ENCODE measurements at places on chromosomes 2 and 18.

DNA sequence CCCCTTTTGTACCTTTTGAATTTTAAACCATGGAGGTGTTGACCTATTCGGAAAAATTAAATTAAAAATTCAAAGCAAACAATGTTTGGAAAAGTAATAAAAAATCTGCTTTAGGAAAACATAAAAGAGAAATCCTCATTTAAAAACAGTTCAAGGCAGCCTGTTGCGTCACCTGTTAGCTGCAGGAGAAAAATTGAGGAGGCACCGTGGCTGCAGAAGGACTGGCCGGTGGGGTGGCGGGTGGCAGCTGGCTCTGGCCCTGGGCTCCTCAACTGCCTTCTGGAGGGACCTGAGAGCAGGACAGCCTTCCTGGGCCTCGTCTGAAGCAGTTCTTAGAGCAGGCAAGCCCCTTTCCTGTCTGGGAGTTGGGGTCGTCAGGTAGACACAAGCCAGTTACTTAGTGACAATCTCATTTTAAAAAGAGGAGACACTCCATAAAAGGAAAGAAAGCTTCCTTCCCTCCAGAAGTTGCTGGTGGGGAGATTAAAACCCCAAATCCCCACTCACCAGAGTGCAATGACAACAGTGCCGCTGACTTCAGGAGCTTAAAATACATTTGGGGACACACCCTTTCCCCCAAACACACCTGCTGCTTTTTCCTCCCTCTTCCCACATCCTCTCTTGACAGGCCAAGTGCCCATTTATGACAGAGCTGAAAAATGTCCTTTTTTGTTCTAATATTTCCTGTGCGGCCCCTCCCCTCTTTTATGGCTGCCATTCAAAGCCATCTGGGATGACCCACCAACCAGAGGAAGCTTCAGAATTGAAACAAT, 9.7 kb downstream of the ZBTB7C start:
- no peak for DNase-seq

DNA sequence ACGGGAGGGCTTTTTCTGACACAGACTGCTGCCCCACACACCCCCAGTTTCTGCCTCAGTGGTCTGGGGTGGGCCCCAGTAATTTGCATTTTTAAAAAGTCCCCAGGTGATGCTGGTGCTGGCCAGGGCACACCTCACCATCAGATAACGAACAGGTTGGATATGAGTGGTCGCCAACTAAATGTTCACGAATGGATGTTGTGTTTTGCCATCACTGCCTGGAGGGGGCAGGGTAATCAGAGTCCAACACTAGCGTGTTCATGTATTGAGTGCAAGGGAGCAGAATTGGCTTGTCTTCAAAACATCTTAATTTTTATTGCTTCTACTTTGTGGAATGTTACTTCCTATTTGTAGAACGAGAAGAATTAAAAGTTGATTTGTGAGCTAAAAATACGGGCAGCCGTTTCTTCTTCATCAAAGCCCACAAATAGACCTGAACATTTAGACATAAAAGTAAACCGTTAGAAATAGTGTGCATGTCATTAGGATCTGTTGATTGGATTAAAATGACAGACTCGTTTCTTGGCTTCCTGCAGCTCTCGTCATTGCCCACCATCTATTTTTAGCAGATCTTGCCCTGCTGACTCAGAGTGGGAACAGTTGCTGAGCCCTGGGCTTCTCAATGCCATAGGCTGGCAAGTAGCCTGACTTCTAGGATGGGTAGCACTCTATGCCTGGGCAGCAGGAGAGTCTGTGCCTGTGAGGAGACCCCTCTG, 45.2 kb downstream of the NCK2 start:
- peak; percentile 57 for DNase-seq

- no peak for DNase-seq
These were observed 25.4 kb upstream of the ST3GAL5 start for GRCh38 chr2:85913884-85914881.

GRCh38 chr2:36480028-36480427, 117.9 kb downstream of the FEZ2 start:
- DNase-seq, result no peak

- DNase-seq, result no peak
These were observed 93.5 kb upstream of the OTOS start for GRCh38 chr2:240233885-240234502.

- DNase-seq, result no peak
These were observed 100.8 kb upstream of the ZSWIM2 start for GRCh38 chr2:186949726-186950256.

GRCh38 chr2:181471226-181471625, 14.0 kb downstream of the ITGA4 start:
- no peak for DNase-seq

DNA sequence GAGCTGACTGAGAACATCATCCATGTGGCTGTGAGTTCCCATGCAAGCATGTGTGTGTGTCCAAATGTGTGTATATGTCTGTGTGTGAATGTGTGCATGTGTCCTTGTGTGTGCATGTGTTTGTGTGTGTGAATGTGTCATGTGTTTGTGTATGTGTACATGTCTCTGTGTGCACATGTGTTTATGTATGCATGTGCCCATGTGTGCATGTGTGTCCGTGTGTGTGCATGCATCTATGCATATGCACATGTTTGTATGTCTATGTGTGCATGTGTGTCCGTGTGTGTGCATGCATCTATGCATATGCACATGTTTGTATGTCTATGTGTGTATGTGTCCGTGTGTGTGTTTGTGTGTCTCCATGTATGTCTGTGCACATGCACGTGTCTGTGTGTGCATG, 99.7 kb downstream of the LBH start:
- no peak for DNase-seq

- DNase-seq, result no peak
These were observed 60.9 kb downstream of the ARL4C start for GRCh38 chr2:234435836-234436481.

DNA sequence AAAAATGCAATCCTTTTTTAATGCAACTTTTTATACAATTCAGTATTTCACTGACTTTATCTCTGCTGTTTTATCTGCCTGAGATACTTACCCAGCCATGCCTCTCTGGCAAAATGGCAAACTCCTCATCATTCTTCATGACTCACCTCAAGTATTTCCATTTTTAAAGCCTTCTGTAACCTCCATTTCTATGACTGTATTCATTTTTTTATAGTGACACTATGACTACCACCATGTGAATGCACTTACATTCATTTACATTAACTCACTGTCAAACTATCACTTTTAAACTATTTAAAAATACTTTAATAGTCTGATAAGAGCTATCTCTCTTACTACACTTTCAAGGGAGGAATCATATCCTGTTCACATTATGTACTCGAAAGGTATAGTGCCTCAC, 99.4 kb upstream of the SCN7A start:
- DNase-seq, result no peak

DNA sequence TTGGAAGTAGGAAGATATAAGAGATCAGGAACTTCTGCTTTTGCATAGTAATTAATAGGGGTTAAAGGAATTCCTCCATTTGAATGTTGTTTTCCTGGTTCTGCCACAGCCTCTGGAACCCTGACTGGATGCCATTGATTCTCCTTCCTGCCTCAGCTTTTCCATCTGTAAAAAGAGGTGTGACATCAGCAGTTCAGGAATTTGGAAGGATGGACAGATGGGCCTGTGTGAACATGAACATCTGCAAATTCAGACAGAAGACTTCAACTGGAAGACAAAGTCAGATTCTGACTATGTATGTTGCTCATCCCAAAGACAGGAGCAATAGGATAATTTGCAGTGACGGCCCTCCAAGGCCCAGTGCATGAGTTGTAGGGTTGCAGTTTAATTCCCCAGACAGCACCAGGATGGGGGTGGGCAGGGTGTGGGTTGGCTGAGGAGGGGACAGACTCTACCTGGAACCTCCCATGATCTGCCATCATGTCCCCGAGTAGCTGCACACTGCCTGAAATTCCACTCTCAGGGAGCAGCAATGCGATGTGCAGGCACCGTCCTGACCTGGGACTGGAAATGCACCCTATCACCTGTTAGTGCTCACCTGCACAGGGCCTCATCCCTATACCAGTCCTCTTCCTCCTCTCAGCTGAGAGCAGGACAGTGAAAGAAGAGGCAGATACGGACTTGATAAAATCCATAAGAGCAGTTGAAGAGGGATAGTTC, 98.9 kb upstream of the EPAS1 start:
- DNase-seq, result no peak

DNA sequence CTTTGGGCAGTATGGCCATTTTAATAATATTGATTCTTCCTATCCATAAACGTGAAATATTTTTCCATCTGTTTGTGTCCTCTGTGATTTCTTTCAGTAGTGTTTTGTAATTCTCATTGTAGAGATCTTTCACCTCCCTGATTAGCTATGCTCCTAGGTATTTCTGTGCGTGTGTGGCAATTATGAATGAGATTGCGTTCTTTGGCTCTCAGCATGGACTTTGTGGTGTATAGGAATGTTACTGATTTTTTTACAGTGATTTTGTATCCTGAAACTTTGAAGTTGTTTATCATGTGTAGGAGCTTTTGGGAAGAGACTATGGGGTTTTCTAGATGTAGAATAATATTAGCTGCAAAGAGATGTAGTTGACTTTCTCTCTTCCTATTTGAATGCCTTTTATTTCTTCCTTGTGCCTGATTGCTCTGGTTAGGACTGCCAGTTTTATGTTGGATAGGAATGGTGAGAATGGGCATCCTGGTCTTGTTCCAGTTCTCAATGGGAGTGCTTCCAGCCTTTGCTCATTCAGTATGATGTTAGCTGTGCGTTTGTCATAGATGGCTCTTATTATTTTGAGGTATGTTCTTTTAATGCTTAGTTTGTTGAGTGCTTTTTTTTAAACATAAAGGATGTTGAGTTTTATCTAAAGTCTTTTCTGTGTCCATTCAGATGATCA, 27.0 kb upstream of the THUMPD2 start:
- no peak for DNase-seq

DNA sequence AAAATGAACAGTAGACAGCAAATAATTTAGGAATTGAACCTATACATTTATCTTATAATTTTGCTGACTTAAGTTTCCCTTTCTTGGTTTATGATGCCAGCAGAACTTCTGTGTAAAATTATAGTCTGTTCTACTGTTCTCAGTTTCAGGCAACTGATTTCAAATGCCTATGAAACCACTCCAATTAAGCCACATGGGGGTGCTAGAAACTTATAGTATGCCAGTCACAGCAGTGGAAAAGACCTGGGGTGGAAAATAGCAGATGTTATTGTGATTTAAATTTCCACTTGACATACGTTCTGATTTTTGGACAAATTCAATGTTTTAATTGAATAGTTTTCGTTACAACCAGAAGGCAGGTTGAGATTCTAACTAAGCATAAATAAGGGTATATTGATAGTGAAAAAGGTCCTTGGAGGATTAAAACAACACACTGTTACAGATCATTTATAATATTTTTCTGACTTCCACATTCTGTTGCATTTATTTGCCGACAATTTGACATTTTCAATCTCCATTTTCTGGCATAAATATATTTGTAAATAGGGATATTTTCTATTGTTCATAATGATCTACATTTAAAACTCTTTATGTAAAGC, 61.4 kb downstream of the CPS1 start:
- no peak for DNase-seq

- DNase-seq, result no peak
These were observed 163.7 kb upstream of the PXDN start for GRCh38 chr2:1907849-1908533.

- DNase-seq, result no peak
These were observed 1.7 kb downstream of the ALLC start for GRCh38 chr2:3659447-3660432.

DNA sequence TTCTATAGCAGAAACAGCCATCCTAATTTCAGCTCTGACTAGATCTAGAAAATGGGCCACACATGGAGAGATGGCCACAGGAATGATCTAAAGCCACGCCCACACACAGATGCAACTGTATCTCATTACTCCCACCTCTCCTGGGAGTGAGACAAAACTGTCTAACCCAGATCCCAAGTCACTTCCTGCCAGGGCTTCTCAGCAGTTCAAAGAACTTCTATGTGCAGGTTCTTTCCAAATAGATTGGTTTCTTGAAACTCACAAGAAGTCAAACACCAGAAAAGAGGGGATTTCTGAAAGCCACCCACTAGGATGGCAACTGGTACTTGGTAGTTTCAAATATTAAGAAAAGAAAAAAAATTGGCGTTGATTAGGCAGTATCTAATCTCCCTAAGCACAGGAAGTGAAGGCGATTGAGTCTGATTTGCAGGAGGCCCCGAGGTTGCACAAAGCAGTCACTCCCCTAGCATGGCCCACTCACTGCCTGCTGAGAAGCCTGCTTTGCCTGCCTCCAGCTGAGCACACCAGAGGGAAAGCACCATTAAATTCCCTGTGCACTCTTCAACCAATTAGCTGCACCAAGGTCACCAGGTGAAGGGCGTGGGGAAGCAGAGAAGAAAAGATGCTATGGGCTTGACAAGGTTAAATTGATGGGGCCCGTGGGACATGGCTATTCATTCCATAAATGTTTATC, 51.1 kb downstream of the PAPOLG start:
- DNase-seq, result no peak

GRCh38 chr18:53411511-53411910, 813.0 kb downstream of the MBD2 start:
- DNase-seq, result no peak

DNA sequence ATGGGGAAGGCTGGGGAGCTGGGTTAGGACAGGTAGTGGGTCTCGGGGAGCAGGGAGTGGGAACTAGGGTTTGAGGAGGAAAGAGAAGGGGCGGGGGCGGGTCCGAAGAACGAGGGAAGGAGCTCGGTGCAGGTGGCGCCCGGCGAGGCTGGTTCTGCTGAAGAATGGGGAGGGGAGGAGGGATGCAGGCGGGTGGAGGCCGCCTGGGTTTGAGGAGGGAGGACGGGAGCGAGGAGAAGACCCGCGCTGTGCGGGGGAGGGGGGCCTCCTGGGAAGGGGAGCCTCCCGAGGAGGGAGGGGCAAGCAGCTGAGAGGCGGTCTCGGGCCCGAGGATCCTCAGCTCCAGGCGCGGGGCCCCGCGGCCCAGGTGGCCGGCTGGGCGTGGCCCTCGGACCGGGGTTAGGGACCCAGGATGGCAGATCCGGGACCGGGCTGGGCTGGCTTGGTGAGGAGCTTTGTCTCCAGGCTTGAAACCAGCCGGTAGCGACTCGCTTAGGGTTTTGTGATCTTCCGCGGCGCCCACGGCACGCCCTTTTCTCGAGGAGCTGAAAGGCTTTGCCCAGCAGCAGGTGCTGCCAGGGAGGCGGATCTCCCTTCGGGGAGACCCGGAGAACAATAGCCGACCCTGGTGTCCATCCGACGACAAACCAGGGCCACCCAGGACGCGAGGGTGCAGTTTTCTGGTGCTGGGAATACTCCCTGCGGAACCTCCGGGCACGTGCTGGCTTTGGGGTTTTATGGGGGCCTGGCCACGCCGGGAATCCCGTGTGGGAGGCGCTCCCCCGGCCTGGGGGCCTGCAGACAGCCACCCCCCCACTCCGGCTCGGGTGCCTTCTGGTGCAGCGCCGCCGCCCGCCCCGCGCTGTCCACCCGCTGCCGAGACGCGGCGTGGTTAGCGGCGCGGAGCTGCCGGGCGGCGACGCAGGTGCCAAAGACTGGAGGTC, 1.4 kb downstream of the DPYSL5 start:
- no peak for DNase-seq

DNA sequence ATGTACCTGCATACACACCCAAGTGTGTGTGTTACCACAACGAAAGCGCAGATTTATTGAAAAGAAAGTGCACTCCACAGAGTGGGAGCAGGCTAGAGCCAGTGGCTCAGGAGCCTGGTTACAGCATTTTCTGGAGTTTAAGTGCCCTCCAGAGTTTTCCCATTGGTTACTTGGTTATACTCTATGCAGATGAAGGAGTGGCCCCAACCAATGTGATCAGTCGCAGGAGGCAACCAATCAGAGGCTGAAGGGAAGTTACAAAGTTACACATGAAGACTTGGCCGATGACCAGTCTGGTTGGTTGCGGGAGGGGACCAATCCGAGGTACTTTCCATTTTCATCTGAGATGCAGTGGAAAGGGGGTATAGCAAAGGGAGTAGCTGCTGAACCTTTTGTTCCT, 13.5 kb upstream of the PRLH start:
- DNase-seq, result no peak

GRCh38 chr2:210660-211059, 53.2 kb downstream of the SH3YL1 start:
- no peak for DNase-seq

Data from substantia nigra (tissue), 51 donors.